GM18507 (cell line): ENCODE measurements at places on chromosomes 5 and 9.

- no peak for DNase-seq
These were observed 27.1 kb downstream of the ASPN start for GRCh38 chr9:92455217-92455616.

- DNase-seq: no peak
These were observed 24.0 kb downstream of the ELL2 start for GRCh38 chr5:95937607-95938152.

DNA sequence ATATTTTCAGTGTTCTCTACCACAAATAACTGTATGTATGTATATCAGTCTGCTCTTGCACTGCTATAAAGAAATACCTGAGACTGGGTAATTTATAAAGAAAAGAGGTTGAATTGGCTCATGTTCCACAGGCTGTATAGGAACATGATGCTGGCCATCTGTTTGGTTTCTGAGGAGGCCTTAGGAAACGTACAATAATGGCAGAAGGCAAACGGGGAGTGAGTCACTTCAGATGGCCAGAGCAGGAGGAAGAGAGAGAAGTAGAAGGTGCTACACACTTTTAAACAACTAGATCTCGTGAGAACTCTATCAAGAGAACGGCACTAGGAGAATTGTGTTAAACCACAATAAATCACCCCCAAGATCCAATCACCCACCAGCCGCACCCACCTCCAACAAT, 121.7 kb downstream of the ADAMTS6 start:
- DNase-seq: no peak

DNA sequence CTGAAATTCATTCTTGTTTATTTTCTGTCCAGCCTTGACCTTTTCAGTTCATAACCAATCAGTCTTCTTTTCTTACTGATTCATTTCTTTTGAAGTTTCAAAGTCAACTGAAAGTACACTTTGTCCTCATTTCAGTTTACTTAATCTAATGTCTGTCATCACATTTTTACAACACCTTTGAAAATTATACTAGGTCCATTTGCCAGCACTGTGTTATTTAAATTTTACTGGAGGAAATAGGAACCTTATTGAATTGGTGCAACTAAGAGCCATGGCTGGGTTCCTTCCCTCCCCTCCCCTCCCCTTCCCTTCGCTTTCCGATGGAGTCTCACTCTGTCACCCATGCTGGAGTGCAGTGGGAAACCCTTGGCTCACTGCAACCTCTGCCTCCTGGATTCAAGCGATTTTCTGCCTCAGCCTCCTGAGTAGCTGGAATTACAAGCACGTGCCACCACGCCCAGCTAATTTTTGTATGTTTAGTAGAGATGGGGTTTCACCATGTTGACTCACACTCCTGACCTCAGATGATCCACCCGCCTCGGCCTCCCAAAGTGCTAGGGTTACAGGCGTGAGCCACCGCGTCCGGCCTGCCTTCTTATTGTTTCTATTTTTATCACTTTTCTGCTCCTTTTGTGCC, 6.3 kb downstream of the RMI1 start:
- DNase-seq: no peak

DNA sequence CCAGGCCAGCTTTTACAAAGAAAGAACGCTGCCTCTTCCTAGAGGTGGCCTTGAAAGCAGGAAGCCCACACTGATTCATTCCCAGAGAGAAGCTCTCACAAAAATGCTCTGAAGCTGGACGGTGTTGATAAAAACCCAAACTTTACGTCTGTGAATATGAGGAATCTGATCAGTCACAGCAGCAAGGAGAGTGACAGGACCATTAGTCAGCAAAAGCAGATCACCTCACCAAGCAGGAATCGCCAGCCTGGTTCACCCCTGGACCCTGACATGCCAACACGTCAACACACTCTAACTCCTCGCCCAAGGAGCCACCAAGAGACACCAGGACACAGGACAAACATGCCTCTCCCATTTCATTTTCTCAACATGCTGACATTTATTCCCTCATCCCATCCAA, 70.6 kb upstream of the ZNF622 start:
- DNase-seq: no peak

- no peak for DNase-seq
These were observed 36.8 kb downstream of the FGD3 start for GRCh38 chr9:92983984-92984589.

GRCh38 chr9:105187781-105188180, 56.7 kb upstream of the SLC44A1 start:
- no peak for DNase-seq

DNA sequence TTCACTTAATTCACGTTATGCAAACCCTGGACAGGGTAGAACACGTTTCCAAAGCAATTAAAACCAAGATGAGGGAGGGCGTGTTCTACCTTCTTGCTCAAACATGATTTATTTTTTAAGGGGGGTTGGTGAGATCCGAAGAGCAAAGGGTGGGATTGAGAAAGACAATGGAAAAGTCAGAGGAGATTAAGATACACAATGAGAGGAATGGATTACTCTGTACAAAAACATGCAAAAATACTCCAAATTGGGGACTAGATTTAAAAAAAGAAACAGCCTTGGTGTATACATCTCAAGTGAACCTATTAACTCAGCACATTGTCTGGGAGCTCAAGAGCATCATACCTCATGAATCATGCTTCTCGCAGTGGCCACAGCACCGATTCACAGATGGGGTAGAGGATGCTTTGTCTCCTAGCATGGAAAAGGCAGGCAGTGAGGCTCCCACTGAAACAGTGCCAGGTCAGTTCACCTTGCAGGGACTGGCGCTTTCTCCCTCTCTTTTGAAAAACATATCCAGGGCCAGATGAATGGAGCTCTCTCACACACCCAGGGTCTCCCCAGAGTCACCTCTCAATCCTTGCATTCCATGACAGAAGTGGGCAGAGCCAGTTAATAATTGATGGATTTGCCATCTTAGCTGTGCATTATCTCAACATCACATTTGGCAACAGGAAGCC, 459.7 kb downstream of the BNC2 start:
- DNase-seq: no peak
